ENCODE measurements at places on chromosomes 7 and 10.

DNA sequence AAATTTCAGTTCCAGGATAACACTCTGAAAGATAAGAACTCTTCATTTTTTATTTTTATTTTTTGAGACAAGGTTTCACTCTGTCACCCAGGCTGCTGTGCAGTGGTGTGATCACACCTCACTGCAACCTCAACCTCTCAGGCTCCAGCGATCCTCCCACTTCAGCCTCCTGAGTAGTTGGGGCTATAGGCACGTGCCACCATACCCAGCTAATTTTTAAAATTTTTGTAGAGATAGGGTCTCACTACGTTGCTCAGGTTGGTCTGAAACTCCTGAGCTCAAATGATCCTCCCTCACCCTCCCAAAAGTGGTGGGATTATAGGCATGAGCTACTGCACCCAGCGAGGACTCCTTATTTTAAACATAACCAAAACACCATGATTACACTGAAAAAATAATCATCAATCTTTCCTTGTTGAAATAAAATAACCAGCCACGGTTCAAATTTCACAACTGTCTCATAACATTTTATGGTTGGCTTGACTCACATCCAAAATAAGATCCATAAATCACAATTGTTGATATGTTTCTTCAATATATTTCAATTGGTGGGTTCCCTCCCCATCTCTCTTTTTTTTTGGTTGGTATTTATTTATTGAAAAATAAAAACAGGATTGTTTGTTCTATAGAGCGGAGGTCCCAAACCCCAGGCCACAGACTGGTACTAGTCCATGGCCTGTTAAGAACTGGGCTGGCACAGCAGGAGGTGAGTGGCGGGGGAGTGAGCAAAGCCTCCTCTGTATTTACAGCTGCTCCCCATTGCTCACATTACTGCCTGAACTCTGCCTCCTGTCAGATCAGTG lies 60.1 kb upstream of the FAM171A1 start:
- no peak for DNase-seq

DNA sequence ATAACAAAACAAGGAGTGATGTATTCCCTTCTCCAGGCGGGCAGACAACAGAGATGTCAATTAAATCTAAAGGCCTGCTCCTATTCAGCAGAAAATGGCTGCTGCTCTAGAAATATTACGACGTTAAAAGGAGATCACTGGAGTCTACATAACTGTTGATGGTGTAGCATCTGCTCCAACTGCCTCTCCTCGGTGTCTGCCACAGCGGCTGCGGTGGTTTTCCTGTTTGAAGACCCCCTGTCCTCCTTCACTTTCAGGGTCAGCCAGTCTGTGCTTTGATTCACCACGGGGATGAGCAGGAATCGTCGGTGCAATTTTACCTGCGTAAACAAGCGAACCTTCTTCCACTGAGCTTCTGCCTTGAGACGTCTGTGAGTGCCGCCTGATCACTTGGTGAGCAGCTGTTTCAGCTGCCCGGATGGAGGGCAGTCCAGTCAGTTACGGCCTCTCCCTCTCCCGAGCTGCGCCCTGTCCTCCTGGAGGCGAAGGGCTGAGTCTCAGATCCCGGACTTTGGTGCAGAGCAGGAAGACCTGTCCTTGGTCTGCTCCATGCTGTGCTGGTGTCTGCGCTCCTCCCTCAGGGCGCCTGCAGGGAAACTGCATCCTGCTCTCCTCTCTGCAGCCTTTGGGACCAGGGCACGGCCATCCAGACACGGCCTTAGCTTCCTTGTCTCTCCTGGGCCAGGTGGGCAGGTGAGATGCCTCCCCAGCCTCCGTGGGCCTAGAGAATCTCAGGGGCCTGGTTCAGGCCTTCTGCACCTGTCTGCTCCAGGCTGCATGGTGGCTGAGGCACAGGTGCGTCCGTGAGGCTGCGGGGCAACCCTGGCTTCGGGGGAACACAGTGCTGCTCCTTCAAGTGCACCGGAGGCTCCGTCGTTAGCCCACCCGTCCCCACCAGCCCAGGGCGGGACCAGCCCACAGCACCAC lies 326.6 kb downstream of the ADARB2 start:
- no peak for DNase-seq

GRCh38 chr10:75538765-75539164 lies 107.3 kb downstream of the LRMDA start:
- no peak for DNase-seq

GRCh38 chr10:25575343-25575742 lies 358.7 kb upstream of the MYO3A start:
- no peak for DNase-seq

GRCh38 chr10:107058331-107058730 lies 106.2 kb downstream of the SORCS1 start:
- DNase-seq, result no peak

- DNase-seq, result no peak
These were observed 113.8 kb upstream of the CACUL1 start for GRCh38 chr10:118868589-118868988.

GRCh38 chr10:89652806-89653370 lies 7.8 kb upstream of the PANK1 start:
- DNase-seq, result no peak

DNA sequence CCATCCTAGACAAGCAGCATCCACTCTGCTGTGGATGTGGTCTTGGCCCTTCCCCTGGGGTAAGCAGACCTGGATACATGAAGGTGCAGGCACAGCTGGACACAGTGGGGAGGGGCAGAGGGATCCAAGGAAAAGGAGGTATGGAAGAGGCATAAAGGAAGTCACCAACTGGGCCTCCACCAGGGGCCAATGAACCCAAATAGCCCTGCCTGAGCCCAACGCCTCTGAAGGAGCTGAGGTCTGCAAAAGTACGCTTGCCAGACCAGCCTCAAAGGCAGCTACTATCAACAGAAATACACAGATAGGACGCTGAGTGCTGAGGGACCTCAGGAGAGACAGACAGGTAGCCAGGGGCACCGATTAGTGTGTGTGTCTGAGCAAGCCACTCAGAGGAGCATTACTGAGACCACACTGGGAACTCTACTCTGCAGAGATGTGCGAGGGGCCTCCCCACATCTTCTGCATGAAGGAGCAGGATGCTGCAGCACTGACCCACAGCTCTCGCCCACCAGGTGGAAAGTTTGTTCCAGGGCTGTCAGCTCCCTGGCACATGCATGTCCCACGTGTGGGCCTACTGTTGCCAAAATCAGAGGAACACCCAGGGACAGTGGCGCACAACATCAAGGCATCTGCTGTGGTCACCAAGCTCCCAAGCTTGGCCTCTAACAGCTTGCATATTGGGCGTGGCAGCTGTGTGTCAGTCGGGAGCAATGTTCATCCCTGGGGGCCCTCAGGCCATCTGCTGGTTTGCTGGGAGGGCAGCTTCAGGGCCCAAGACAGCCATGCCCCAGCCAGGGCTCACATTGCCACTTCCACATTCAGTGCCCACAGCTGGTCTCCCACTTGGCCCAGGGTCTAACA lies 40.0 kb downstream of the MKI67 start:
- DNase-seq, result no peak

DNA sequence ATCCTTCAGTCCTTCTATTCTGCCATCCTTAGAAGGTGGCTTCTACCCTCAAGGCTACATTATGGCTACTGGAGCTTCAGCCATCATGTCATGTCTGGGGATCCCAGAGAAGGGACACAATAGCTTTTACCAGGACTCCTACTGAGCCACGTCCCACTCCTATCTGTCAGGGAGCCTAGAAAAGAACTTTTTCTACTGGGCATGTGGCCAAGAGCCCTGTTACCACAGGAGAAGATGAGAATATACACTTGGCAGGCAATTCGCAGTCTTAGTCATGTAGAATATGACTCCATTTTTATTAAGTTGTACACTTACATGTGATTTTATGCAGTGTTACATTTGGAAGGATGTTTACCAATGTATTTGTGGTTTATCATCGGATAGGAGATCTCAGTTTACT lies 64.6 kb upstream of the KCNMA1 start:
- no peak for DNase-seq

DNA sequence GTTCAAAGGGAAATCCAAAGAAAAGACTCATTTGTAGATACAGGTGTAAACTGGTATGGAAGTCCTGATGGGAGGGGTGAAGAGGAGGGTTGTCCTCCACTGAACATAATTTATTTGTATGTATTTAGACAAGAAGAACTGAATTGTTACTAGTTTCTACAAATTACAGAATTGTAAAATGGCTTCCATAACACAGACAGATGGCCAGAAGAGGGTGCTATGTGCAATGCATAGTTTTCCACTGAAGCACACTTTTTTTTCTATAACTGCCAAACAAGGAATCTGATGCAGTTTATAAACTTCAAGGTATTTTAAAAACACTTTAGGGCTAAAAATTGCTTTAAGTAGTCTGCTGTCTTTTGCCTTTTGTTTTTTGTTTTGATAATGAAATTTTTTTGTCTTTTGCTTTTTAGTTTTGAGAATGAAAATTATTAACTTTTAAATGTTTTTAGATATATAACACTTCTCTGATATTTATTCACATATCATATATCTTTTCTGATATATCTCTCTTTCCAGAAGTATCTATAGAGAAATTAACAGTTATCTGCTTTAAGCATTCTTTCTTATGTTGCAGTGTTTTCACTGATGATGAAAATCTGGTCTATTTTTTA lies 58.5 kb downstream of the PHYHIPL start:
- no peak for DNase-seq

GRCh38 chr10:57864765-57865680 lies 402.7 kb downstream of the IPMK start:
- DNase-seq, result no peak

GRCh38 chr10:98391065-98391464 lies 23.9 kb downstream of the PYROXD2 start:
- no peak for DNase-seq

- no peak for DNase-seq
These were observed 45.6 kb downstream of the PDGFA start for GRCh38 chr7:473870-474604.

DNA sequence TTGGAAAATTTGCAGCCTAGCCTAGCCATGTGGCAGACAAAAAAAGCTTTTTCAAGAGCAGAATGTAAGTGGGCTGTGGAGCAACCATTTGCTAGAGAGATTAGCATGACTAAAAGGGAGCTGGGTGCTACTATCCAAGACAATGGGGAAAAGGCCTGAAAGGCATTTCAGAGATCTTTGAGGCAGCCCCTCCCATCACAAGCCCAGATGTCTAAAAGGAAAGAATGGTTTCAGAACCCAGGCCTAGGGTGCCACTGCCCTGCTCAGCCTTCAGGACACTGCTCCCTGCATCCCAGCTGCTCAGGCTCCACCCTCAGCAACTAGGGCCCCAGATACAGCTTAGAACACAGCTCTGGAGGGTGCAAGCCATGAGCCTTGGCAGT lies 24.7 kb downstream of the PNLIPRP3 start:
- DNase-seq, result no peak

GRCh38 chr10:70458329-70459060 lies 17.0 kb upstream of the NODAL start:
- no peak for DNase-seq

GRCh38 chr7:28347475-28348318 lies 64.6 kb upstream of the CREB5 start:
- no peak for DNase-seq

DNA sequence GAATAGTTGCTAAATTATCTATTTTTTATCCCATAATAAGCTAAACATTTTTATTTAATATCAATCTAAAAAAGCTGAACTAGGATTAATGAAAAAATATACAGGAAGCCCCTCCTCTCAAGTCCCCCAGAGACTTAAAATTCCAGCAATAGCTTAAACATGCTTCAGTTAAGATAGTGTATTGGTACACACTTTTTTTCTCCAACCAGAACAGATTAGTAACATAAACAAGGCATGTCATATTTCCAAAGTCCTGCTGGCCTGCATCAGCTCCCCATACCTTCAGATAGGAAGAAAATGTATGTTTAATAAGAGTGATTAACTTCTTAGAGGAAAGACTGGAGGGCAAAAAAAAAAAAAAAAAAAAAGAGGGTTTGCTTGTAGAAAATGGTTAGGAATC lies 7.1 kb downstream of the TBX20 start:
- DNase-seq, result no peak

GRCh38 chr7:139886899-139887298 lies 57.8 kb downstream of the TBXAS1 start:
- no peak for DNase-seq

GRCh38 chr10:116113721-116114501 lies 159.1 kb downstream of the GFRA1 start:
- no peak for DNase-seq

DNA sequence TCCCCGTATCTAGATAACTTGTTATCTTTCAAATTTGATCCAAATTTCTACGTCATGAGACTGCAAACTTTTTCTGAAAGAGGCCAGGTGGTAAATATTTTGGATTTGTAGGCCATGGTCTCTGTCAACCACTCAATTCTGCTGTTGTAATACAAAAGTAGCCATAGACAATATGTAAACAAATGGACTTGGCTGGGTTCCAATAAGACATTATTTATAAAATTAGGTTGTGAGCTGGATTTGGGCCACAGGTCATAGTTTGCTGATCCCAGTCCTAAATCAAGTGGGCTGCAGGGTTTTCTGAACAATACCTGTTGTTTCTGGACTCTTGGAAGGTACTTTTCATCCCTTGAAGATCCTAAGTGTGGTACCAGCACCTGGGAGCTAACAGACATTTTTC lies 1178.0 kb downstream of the SORCS1 start:
- DNase-seq, result no peak

GRCh38 chr7:5360971-5361370 lies 62.7 kb downstream of the TNRC18 start:
- no peak for DNase-seq

- no peak for DNase-seq
These were observed 243.5 kb upstream of the TCF7L2 start for GRCh38 chr10:112706577-112706976.

- no peak for DNase-seq
These were observed 387.3 kb upstream of the NPVF start for GRCh38 chr7:25615593-25615992.

- DNase-seq, result no peak
These were observed 439.6 kb downstream of the GLRX3 start for GRCh38 chr10:130575756-130576285.

DNA sequence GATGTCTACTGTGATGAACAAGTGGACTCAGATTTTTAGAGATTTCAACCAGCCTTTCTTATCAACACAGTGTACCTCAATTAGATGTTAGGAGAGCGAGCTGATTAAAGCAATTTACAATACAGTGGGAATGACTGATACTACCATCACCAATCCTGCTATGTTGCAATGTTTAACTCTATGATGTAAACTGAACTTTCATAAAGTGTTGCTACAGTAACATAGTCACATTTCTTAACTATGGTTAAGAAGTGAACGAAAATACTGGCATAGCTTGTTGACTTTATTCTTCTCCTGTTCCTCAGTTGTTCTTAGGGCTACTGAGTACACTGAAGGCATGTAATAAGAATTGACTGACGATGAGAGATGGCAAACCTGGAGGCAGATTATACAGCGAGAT lies 139.8 kb downstream of the MYOF start:
- no peak for DNase-seq

DNA sequence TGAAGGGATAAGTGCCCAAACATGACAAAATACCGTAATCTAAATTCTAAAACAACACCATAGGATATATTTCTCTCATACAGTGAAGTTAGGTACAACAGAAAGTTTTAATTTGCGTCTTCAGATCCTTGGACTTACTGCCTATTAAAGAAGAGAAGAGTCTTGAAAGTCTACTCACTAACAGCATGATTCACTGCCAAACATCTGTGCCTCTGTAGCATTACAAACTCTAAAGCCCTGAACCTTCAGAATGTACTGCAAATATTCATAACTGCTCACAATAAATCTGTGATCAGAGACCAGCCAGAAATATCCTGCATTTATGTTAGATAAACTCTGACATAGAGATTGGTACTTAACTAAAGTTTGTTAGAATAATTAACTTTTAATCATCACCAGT lies 365.3 kb downstream of the PARD3 start:
- no peak for DNase-seq

GRCh38 chr10:125007436-125007835 lies 65.5 kb downstream of the ZRANB1 start:
- no peak for DNase-seq
